ENCODE measurements at places on chromosomes 11 and 22. TPM values are rescaled to one million over a fixed set of nuclear protein-coding genes. Genes with fewer than 3 reads are reported as not detected.

- no peak overlapping the region for H3K4me3 ChIP-seq
- no peak for DNase-seq
- H3K4me1 ChIP-seq: no peaks in the 10 kb centered on the region
- no peaks in the 10 kb centered on the region for H3K36me3 ChIP-seq
These were observed 336.5 kb downstream of the MIAT start for GRCh38 chr22:26993886-26994285.

DNA sequence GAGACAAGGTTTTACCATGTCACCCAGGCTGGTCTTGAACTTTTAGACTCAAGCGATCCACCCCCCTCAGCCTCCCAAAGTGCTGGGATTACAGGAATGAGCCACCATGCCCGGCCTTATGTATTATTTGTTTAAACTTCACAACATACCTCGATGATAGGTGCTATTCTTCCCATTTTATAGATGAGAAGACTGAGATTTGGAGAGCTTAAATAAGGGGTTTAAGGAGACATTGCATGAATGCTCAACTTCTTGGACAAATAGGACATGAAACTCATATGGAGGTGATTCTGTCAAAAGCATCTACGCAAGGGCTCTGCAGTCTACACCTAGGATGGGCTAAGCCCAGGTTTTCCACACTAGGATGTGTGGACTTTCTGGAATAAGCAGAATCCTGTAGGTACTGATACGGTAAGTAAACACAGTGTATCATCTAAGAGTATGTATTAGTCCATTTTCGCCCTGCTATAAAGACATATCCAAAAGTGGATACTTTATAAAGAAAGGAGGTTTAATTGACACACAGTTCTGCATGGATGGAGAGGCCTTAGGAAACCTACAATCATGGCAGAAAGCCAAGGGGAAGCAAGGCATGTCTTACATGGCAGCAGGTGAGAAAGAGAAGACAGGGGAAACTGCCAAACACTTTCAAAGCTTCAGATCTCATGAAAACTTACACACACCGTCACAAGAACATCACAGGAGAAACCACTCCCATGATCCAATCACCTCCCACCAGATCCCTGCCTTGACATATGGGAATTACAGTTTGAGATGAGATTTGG is 62.8 kb upstream of the CAPRIN1 start:
- no peaks in the 10 kb centered on the region for H3K4me1 ChIP-seq
- no peaks in the 10 kb centered on the region for H3K36me3 ChIP-seq
- no peak overlapping the region for H3K4me3 ChIP-seq
- DNase-seq: no peak
- no peaks in the 10 kb centered on the region for H3K27me3 ChIP-seq

GRCh38 chr11:92636543-92637188 is 332.8 kb upstream of the MTNR1B start:
- H3K36me3 ChIP-seq: no peaks in the 10 kb centered on the region
- H3K27me3 ChIP-seq: no peaks in the 10 kb centered on the region
- DNase-seq: no peak
- no peaks in the 10 kb centered on the region for H3K4me1 ChIP-seq

GRCh38 chr11:129285402-129285786 is 90.3 kb upstream of the BARX2 start:
- H3K27me3 ChIP-seq: no peaks in the 10 kb centered on the region
- no peak overlapping the region for H3K27ac ChIP-seq
- no peak for DNase-seq
- H3K4me1 ChIP-seq: no peaks in the 10 kb centered on the region

DNA sequence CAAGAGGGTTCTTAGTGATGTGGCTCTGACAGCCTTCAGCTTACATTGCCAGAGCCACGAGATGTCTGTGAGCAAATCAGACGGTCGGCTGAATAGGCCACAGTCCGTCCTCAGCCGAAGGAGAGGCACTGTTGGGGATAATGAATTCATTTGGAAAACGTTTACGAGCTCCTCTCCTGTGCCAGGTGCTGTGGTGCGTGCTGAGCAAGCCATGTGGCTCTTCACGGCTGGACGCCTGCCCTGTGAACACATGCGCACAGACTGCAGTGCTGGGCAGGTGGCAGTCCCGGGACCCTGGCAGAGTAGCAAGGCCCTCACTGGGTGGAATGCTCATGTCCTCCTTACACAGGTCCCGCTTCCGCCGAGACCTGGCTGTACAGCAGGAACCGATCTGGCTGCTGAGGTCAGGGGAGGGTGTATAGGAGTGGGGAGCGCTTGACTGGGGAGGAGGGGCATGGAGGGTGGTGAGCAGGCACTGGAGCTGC is 6.8 kb downstream of the TBC1D22A start:
- DNase-seq: peak; percentile 68
- peaks cover 3% of the 10 kb centered on the region for H3K4me1 ChIP-seq
- H3K27me3 ChIP-seq: no peaks in the 10 kb centered on the region
- no peak overlapping the region for H3K4me3 ChIP-seq

GRCh38 chr22:44909241-44909640 is 100.6 kb downstream of the PHF21B start:
- no peaks in the 10 kb centered on the region for H3K36me3 ChIP-seq
- no peak overlapping the region for H3K27ac ChIP-seq
- H3K4me3 ChIP-seq: no peak overlapping the region
- H3K4me1 ChIP-seq: no peaks in the 10 kb centered on the region

Gene DPP3
- total RNA-seq: 15.5 TPM

DNA sequence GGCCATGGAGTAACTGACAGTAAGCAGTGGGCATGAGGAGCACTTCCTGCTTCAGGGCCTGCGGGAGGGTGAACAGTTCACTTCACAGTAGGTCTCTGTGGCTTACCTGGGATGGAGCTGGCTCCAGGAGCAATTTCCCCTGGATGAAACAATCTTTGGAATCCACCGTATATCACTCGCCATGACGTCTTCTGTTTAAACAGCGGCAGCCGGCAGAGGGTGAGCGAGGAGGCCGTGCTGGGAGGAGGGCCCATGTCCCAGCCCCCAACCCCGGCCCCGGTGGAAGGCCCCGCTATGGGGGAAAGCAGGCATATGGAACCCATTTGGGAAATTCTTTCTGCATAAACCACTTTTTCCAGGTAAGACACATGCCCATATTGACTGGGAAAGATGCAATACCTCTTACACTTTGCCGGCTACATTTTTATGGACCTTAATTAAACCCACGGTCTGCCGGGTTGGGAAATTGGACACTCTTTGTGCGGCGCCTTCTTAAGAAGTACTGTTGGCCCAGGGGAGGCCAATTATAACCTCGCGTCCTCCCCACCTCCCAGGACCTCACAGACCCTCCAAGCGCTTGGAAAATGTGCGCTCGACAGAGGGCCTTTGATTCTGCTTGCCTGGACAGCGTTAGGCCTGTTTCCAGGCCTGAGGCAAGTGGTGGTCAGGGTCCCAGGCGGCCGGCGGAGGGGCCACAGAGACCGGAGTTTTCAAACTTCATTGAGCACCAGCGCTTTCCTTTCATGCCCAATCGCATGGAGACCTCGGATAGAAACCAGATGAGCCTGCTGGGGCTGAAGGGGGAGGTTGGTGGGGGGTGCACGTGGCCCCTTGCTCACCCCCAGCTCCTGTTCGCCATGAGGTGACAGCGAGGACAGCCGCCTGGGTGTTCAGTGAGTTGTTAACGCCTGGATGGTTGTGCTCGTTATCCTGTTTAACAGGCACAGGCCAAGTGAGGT is 40.4 kb downstream of the SMIM38 start:
- H3K4me3 ChIP-seq: no peak overlapping the region
- no peaks in the 10 kb centered on the region for H3K36me3 ChIP-seq
- H3K4me1 ChIP-seq: no peaks in the 10 kb centered on the region
- no peaks in the 10 kb centered on the region for H3K27me3 ChIP-seq

DNA sequence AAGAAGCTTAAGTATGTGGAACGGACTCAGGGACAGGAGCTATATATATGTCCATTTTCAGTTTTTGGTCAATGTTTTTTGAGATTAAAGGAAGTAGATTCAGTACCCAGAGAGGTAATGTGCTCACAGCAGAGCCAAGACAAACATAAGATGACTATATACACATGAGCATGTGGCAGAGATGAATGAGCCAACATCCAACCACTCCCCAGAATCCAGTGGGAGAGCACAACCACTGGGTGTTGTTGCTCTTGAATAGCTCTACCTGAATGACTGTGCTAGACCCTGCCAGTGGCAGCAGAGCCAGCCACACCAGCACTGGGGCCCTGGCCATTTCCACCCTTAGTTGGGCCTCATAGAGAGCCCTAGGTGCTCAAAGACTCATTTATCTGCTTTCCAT is 10.7 kb upstream of the SYTL2 start:
- H3K4me3 ChIP-seq: no peak overlapping the region
- DNase-seq: no peak
- H3K27ac ChIP-seq: no peak overlapping the region
- H3K4me1 ChIP-seq: no peaks in the 10 kb centered on the region
- H3K27me3 ChIP-seq: no peaks in the 10 kb centered on the region
- H3K36me3 ChIP-seq: no peaks in the 10 kb centered on the region

DNA sequence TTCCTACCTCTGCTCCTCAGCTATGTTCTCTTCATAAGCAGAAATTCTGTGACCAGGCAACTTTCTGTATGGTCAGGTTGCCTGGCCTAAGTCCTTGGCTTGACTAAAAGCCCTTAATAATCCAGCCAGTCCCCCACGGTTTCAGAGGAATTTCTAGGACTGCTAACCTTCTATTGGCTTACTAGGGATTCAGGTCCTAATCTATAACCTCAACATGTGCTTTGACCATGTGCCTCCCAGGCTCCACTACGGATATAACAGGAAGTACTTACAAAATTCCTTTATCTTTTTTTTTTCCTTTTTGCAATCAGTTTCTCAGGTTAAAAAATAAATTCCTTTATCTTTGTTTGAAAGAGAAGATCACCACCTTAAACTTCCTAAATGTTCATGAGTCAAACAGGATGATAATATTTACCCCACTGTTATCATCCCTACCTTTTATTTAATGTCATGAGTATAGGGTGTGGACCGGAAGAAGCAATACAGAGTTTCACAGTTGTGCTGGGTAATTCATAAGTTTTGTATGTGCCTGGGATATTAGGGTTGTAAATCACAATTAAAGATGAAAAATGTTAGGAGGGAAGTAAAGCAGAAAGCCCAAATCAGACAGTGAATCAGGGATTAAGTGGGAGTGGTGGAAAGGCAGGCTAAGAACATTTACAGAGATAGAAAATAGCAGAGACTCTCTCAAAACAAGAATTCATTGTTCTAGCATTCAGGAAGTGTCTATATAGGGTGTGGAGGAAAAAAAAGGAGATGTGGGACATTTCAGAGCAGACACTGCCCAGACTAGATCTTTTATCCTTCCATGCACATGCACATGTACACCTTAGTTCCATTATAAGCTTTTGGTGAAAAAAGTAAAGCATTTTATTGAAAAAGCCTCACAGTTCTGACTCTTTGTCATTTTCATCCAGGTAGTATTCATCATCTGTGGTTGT is 10.7 kb upstream of the POGLUT3 start:
- no peak for DNase-seq
- H3K4me1 ChIP-seq: no peaks in the 10 kb centered on the region
- H3K36me3 ChIP-seq: no peaks in the 10 kb centered on the region
- H3K27me3 ChIP-seq: no peaks in the 10 kb centered on the region

DNA sequence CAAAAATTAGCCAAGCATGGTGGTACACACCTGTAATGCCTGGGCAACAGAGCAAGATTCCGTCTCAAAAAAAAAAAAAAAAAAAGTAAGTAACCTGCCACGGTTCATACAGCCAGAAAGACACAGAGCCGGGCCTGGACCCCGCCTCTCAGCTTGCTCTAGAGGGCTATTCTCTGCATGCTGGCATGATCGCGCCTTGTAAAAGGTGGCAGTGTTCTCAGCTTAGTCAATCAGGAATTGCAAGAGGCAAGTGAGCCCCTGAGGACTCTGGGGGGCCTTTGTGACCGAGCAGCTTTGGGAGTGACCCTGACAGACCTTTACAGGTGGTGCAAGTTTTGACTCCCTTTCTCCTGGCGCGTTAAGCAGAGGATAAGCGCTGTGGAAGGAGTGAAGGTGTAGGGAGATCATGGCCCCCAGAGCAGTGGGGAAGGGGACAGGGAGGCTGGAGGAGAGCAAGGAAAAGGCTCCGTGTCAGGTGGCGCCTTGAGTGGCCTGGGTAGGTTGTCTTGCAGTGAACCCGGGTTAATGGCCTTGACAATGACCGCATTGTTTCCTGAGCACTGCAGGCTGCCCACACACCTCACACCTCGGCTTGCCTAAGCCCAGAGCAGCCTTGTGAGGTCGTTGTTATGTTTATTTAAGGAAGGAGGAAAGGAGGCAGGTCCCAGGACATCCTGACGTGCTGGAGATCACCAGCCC is 48.9 kb downstream of the CDPF1 start:
- H3K4me3 ChIP-seq: no peak overlapping the region
- H3K27me3 ChIP-seq: no peaks in the 10 kb centered on the region
- no peaks in the 10 kb centered on the region for H3K4me1 ChIP-seq
- no peak overlapping the region for H3K27ac ChIP-seq

DNA sequence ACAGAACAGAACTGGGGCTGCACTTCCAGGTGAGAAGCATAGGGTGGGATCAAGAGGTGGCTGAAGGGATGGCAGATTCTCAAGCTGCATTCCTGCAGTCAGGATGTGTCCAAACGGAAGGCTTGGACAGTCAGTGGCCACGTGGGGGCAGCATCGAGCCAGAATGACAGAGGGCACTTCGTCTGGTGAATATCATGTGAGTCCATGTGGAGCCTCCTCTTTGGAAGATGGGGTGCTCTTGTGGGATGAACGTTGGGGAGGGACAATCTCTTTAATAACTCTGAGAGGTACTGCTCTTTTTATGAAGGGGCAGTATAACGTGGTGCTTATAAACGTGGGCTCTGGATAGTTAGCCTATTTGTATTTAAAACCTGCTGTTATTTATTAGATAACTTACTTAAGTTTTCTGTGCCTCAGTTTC is 154.9 kb upstream of the NAV2 start:
- no peak overlapping the region for H3K4me3 ChIP-seq
- peak; percentile 86 for DNase-seq
- no peaks in the 10 kb centered on the region for H3K4me1 ChIP-seq
- H3K27ac ChIP-seq: no peak overlapping the region

DNA sequence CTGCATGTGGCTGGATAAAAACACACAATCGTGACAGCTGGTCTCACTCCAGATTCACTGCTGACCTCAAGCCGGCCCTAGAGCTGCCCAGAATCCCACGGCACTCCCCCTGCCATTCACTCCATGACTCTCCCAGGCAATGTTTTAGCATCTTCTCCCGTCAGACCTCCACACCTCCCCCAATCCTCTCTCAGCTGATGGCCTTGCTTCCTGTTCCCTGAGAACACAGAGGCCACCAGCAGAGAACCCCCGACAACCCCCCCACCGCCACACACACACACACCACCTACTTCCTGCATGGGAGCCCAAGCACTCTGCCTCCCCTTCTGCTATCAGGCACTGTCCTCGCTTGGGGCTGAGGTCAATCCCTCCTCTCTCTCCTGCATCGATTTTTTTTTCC is 9.3 kb downstream of the TNKS1BP1 start:
- no peaks in the 10 kb centered on the region for H3K4me1 ChIP-seq
- H3K27me3 ChIP-seq: no peaks in the 10 kb centered on the region
- H3K36me3 ChIP-seq: peaks cover 15% of the 10 kb centered on the region
- DNase-seq: no peak
- no peak overlapping the region for H3K4me3 ChIP-seq

DNA sequence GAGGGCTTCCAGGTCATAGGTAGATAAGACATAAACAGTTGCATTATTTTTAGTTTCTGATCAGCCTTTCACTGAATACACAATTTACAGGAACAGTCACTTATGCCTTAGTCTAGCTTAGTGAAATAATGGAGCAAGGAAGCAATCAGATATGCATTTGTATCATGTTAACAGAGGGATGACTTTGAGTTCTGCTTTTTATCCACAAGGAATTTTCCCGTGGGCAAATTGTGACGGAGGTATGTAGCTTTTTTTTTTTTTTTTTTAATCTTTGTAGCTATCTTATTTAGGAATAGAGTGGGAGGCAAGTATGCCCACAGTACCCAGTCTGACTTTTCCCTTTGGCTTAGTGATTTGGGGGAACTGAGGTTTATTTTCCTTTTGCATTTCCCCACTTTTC is 3.4 kb upstream of the NLRP10 start:
- no peak overlapping the region for H3K27ac ChIP-seq
- H3K36me3 ChIP-seq: no peaks in the 10 kb centered on the region
- no peak overlapping the region for H3K4me3 ChIP-seq

Gene C11orf24
- 48.9 TPM for total RNA-seq

Data from aorta (tissue), 5 donors.